ENCODE measurements at places on chromosomes 7 and 10. TPM values are rescaled to one million over a fixed set of nuclear protein-coding genes. Genes with fewer than 3 reads are reported as not detected.

MMP21 gene
- not detected for total RNA-seq

DNA sequence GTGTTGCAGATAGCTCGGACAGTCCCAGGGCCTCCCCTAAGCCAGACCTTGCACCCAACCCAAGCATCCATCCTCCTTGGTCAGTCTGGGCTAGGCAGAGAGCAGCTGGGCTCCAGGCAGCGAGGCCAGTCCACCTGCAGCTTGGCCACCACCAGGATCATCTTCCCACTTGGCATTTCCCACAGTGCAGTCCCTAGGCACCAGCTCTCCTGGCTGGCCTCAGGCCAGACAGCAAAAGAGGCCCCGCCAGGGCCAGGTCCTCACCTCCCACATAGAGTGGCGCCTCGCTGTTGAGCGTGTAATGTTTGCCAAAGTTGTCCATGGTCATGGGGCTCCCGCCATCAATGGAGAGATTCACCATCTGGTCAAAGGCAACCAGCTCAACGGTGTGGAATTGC, 171.7 kb downstream of the LCOR start:
- DNase-seq = no peak
- no peaks in the 10 kb centered on the region for H3K4me1 ChIP-seq
- peaks cover 12% of the 10 kb centered on the region for H3K36me3 ChIP-seq
- H3K4me3 ChIP-seq = no peak overlapping the region
- H3K27ac ChIP-seq = no peak overlapping the region

- H3K27ac ChIP-seq = peak overlapping the region; percentile 58
- peaks cover 9% of the 10 kb centered on the region for H3K4me1 ChIP-seq
- no peak for DNase-seq
- no peak overlapping the region for H3K4me3 ChIP-seq
These were observed 57.5 kb downstream of the FANK1 start for GRCh38 chr10:125953778-125954385.

- no peaks in the 10 kb centered on the region for H3K4me1 ChIP-seq
- no peak overlapping the region for H3K4me3 ChIP-seq
- no peaks in the 10 kb centered on the region for H3K36me3 ChIP-seq
- no peak overlapping the region for H3K27ac ChIP-seq
- peaks cover 31% of the 10 kb centered on the region for H3K27me3 ChIP-seq
- DNase-seq = no peak
These were observed 31.0 kb upstream of the OPALIN start for GRCh38 chr10:96389785-96390184.

ENTPD1 gene
- total RNA-seq = 0.37 TPM

GIMAP4 gene
- total RNA-seq = not detected

DNA sequence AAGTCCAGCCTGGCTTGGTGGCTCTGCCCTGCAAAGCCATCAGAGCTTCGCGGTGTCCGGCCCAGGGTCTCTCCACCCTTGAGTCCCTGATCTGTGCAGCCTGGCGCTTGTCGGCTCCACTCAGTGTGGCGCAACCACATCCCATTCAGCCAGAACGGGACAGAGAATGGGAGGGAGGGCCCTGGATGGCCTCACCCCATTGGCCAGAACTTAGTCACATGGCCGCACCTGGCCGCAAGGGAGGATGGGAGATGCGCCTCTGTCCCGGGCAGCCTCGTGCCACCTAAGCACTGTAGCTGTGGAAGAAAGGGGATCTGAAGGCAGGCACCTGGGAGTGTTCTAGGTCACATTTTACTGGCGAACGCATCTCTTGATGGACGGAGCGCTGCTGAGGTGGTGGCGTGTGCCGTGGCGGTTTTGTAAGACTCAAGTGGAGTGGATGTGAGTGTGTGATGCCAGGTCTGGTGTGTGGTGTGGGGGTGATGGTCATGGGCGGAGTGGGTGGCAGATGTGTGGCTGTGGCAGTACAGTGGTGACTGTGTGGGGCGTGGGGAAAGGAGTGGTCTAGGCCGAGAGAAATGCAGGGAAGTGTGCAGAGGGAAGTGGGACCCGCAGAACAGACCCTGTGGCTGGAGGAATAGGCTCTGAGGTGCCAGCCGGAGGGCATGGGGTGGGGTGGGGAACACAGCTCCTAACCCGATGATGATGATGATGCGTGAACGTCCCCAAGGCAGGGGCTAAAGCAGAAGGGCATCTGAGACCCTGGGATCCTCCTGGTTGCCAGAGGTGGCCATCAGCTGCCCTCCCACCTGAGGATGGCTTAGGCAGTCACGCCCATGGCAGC, 19.0 kb downstream of the CLEC2L start:
- H3K4me1 ChIP-seq = no peaks in the 10 kb centered on the region
- no peak overlapping the region for H3K4me3 ChIP-seq
- no peaks in the 10 kb centered on the region for H3K27me3 ChIP-seq
- H3K27ac ChIP-seq = no peak overlapping the region

DNA sequence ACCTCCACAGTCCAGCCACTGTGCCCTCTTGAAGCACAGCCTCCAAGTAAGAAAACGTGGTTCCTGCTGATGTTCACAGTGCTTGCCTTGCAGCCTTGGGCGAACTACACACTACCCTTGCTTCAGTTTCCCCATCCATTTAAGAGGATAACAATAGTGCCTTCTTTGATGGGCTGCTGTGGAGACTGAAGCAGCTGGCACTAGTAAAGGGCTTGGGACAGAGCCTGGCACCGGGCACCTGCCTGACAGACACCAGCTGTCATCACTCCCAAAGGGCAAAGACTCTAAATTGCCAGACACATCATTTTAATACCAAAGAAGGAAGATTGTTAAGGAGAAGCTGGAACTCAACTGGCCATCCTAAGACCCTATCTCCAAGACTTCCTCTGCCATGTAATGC, 3.1 kb upstream of the C10orf90 start:
- H3K27ac ChIP-seq = no peak overlapping the region
- H3K36me3 ChIP-seq = no peaks in the 10 kb centered on the region
- no peak overlapping the region for H3K4me3 ChIP-seq
- H3K27me3 ChIP-seq = no peaks in the 10 kb centered on the region
- DNase-seq = no peak

- no peaks in the 10 kb centered on the region for H3K36me3 ChIP-seq
- H3K27ac ChIP-seq = no peak overlapping the region
- H3K4me1 ChIP-seq = no peaks in the 10 kb centered on the region
- peaks cover 10% of the 10 kb centered on the region for H3K27me3 ChIP-seq
- H3K4me3 ChIP-seq = no peak overlapping the region
These were observed 42.6 kb downstream of the OTUD1 start for GRCh38 chr10:23481363-23481961.
